Breast epithelium (tissue), 4 donors: ENCODE measurements at places on chromosomes 7 and 10.

DNA sequence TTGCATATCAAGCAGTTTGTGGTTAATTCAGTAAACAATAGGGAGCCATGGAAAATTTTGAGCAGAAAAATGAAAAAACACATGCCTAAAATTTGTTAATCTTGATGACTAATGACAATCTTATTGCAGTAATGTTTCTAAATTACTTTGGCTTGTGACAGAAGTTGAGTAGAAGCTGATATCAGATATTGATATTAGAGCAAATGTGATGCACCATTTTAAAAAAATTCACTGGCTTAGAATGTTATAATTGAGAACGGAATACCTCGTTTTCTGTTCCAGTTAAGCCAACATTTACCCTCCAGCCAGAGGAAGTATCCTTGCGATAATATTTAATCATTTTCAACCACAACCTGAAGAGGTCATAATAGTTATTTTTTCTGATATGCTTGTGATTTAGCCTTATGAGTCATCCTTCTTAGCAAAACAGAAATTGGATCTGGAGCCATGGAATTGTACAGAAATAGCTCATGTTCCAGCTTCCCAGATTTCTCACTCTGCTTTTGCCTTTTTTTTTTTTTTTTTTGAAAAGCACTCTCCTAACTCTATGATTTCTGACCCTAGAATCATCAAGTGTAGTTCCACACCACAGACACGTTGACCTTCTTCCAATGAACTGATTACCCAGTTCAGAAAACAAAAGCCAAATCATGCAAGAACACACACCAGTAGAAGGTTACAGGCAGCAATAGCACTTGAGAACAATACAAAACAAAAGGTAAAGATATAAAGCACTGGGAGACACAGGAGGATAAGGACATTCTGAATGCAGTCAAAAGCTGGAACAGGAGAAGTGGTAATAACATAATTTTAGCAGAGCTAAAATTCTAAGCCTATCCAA, 96.8 kb upstream of the PHYHIPL start:
- DNase-seq: no peak

DNA sequence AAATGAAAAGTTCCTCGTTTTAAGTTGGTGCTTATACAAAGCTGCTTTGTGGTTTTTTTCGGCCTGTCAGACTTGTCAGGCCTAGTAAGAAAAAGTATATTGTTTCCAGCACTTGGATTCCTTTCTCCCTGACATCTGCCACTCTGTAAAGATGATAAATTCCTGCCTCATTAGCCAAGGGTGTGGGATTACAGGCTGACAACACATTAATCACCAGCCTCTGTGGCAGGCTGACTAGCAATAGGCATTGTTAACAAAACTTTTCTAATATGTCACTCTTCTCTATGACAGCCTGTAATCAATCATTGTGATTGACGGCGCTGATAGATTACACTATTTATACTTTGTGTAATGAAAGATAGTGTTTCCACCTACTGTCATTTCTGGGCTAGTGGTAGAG, 682.5 kb downstream of the LRMDA start:
- DNase-seq: no peak

GRCh38 chr10:111127081-111127848, 50.4 kb downstream of the ADRA2A start:
- DNase-seq: no peak

DNA sequence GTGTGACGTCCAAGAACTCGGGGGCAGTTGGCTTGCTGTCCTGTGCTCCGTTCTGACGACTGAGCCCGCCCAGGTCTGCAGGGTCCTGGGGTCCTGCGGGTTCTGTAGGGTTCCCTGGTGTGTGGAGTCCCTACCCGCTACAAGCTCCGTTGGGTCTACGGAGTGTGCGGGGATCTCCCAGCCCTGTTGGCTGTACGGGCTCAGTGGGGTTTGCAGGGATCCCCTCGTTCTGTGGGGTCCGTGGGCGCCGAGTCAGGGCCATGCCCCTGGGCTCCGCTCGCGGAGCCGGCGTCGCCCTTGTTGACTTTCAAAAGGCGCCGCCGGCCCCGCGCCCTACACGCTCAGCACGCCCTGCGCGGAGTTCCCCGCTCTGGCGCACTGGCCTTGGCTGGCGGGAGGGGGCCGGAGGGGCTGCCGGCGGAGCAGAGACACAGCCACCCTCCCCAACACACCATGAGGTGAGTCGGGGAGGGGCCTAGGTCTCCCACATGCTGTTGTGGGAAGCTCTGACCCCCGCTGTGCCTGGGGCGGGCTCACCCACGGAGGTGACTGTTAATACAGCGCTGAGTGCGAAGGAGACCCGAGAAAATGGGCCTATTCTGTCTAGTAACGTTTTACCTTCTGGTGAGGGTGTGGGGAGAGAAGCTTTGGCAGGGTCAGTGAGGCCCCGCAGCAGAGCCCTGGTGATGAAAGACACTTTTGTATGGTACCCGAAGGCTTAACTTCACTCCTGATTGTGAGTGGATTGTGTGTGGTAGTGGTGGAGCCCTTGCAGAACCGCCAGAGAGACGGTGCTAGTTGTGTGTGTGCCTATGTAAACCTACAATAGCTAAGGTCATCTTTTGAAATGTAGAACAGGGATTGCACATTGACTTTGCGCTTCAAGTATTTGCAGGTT, 8.1 kb downstream of the TASOR2 start:
- no peak for DNase-seq
